ENCODE measurements at places on chromosomes 12 and 14.

DNA sequence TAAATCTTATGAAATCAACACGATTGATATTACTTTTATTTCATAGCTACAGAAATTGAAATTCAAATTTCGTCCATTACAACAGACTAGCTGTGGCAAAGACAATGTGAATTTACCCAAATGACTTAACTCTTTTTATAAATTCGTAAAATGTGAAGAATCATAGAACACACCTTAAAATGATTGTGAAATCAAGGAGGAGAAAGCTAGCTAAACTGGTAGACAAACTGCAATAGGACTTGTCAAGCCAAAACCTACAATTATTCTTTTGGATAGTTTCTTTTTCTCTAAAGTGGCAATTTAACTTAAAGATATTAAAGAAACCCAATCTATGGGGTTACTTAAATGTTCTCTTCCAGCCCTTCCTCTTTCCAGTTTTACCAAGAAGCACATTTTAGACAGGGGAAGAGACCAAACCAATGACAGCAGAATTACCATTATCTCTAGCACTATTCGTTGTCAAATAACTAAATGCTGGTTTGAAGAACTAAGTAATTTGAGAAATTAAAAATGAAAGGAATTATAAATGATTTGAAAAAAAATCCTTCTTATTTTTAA lies 807 bp upstream of the SLC16A7 start:
- no peak for DNase-seq

DNA sequence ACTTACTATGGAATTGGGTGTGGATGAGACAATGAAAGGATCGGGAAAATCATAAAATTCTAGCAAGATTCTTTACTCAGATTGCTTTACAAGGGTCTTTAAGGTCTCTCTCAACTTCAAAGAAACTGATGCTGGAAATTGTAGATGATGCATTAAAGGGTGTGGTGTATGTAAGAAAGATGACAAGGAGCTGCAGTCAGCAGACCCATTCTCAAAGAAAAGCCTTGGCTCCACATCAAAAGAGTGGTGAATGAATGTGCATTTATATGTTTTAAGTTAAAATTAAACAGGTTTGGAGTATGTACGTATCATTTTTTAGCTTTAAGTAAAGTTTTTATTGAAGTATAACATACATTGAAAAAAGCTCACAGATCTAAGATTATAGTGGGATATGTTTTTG lies 194.5 kb downstream of the C12orf75 start:
- DNase-seq = no peak

GRCh38 chr14:89504602-89505313 lies 87.7 kb upstream of the FOXN3 start:
- no peak for DNase-seq

GRCh38 chr12:92098594-92099380 lies 46.9 kb downstream of the BTG1 start:
- DNase-seq = no peak

DNA sequence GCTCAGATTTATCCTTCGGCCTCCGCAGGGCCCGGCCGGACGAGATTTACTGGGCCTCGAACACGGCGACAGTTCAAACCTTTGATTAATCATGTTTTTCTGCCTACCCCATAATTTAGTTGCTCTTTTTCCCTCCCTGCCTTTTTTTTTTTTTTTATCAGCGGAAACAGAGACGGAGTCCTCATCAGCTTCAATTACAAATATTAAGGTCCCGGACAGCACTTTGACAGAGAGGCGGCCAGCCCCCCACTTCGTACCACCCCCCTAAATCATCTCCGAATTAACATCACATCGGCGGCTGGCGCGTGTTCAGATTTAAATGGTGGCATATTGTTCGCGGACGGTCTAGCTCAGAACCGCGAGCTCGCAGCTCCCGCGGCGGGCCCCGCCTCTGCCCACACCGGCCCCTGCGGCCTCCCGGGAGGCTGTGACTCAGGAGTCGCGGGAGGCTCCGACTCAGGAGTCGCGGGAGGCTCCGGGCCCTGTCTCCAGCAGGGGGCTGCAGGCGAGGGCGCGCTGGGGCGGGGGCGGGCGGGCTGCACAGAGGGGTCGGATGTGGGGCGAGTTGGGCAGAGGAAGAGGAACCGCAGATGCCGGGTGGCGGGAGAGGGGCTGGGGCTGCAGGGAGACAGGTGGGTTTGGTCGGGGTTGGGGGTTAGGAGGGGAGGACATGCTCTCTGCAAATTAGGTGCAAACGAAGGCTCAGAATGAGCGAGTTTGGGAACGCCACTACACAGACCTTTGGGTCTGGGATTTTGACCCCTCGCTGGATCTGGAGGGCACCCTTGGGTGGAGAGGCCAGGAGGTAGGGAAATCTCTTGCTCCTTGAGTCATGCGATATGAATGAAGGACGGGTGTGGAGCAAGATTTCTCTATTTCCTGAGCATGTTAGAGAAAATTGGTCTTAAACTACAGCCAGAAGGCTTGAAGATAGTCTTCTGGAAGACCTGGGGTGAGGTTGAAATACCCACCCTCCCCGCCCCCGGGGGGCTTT lies 19.6 kb upstream of the ATP5MC2 start:
- no peak for DNase-seq

DNA sequence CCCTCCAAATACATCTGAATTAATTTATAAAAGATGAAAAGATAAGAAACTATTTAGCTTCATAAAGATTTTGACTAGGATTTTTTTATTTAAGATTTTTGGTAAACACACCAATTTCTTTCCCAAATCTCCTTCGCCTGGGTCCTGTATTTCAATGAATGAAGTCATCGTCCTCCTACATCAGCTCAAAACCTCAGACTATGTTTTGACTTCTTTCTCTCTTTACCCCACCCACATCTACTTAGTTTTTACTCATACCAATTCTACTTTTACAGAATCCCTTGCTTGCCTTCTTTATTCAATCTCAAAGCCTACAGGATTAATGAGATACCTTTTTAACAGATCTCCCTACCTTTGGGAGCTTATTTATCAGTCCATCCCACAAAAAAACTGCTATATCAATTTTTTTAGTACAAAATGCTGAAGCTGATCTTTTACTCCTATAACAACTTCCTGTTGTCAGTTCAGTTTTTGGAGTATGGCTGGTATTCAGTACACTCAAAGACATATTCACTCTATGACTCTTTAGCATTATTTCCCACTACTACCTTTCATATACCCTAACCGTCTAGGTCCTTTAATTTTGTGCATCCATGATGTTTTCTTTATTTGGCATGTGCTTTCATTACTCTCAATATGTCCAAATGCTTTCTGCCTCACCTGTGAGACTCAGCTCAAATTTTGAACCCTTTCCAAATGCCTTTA lies 18.7 kb upstream of the CCDC91 start:
- no peak for DNase-seq

DNA sequence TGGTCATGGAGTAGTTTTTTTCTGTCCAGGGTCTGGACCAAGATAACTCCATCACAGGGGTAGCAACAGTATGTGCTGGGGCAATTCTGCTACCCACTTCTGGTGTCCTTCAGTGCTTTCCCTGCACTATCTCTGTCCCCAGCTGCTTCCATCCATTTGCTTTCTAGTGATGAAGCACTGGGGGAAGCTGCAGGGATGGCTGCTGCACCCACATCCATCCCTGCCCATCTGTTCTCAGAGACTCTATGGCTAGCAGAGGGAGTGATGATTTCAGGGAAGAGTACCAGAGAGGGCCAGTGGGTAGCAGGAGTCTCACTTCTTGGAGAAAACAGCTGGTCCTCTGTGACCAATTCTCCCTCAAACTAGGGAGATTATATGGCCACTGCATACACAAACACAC lies 44.1 kb downstream of the ETV6 start:
- no peak for DNase-seq

DNA sequence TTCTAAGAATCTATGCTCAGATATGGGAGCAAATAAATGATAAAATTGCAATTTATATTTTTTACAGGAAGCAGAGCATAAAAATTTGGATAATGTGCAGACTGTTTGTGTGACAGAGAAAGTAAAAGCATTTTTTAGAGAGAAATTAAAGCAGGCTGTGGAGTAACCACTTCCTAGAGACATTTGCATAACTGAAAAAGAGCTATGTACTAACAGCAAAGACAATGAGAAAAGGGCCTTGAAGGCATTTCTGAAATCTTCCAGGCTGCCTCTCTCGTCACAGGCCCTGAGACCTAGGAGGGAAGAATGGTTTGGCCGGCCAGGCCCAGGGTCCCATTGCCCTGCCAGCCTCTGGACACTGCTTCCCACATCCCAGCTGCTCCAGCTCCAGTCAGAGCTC lies 247.2 kb downstream of the ALX1 start:
- no peak for DNase-seq

DNA sequence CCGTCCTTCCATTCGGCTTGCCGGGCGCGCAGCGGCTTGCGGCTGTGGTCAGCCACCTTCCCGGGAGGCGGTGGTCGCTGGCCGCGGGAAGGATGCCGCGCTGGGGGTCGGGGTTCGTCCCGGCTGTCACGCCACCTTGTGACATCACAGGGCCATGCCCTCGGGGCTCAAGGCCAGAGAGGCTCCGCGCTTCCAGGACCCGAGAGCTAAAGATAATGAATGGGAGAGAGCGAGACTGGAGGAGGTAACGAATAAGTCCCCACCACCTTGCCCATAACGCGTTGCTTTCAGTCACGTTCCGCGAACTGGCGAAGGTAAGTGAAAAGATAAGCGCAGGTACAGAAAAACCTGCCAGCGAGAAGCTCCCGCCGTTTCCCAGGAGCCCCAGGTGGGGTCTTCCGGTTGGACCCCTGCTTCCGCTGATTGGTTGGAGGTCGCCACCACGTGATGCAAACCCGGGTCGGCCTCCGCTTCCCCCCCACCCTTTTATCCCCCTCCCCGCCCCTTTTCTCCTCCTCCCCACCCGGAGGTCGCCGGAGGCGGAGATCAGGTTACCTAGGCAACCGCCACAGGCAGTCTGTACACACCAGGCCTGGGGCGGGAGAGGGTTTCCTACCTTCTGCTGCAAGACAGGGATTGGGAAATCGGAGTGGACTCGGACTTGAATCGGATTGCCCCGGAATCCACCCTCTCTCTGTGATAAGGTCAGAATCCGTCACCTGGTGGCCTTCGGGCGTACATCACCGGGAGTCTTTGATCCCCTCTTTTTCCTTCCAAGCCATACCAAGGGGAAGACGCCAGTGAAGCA lies at the start of gene LRRC9:
Gene LRRC9 (plus strand): TSS at position 575 of the 808 bp plus-strand sequence.
- no peak for DNase-seq

- no peak for DNase-seq
Observed at GRCh38 chr14:95137804-95138167, 19.5 kb downstream of the DICER1 start.

DNA sequence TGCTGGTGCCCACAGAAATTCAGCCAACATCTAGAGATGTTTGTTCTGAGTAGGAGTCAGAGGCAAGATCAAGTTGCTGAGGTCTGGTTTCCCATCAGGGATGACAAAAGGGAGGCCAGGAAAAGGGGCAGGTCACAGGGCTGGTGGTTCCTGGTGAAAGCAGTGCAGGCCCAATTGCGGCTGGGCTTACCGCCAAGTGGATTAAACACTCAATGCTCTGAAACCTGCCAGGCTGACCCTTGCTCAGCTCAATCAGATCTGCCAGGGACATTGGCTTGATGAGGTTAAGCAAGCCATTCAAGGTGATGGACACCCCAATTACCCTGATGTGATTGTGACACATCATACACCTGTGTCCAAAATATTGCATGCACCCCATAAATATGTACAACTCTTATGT lies 5.5 kb upstream of the OAS1 start:
- DNase-seq = no peak

- DNase-seq = peak; percentile 40
Observed at GRCh38 chr12:27123642-27124041, 41.3 kb upstream of the C12orf71 start.

- no peak for DNase-seq
Observed at GRCh38 chr12:47995981-47996401, 8.3 kb downstream of the COL2A1 start.

All from SW 1271 (cell line).